ENCODE measurements at places on chromosomes 2 and 18.

- DNase-seq, result peak; percentile 13
Observed at GRCh38 chr18:67134911-67135310, 381.6 kb downstream of the DSEL start.

DNA sequence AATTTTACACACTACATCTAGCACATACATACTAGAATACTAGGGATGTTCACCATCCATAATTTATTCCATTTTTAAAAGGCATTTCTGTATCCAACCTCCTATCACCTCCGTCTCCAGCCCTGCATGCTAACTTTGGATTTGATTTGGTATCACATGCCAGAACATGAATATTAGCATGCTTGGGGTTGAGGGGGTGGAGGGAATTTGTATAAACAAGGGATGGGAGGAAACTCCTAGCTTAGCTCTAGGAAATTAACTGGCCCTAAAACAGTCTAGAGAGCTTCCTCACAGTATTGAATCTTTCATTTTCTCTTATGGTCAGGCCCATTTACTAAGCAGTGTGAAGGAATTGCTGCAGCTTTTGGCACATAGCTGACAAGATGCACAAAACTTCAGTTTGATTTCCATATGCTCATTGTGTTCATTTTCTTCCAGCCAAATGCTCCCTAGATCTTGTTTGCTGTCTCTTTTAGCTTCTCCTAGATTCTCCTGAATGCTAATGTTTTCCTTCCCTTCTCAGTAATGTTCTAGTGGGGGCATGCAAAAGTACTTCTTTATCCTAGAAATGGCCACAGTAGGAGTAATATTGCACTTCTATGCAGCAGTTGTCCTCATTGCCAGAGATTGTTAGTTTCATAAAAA is 135.2 kb downstream of the VWC2L start:
- no peak for DNase-seq

DNA sequence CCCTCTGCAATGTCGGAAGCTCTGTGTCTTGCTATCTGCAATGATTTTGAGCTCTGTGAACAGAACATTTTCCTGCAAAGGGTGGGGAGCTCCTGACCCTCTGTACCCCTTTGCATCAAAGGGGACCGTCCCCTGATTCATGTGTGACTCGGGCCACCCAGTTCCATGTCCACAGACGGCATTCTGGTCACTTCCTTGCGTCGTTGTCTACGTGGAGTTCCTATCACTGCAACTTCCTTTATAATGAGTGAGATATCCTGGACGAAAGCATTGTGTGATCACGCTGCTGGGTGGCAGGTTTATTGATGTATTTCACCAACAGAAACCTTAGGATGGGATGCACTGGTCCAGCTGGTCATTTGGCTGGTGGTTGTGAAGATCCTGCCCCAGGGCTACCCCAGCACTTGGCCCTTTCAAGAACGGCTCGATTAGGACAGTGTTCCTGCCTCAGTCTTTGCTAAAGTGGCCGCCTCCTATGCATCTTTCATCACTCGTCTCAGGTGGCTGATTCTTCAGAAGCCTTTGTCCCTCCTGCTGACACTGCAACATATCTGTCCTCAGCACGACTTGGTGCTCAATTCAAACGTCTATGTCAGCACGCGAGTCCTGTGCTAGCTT is 202.7 kb downstream of the ACKR3 start:
- no peak for DNase-seq

GRCh38 chr2:223054193-223054781 is 2.3 kb downstream of the KCNE4 start:
- DNase-seq, result peak; percentile 37

GRCh38 chr2:205311201-205311600 is 371.1 kb upstream of the NRP2 start:
- DNase-seq, result no peak

GRCh38 chr18:45850021-45850420 is 24.5 kb downstream of the SIGLEC15 start:
- DNase-seq, result no peak

DNA sequence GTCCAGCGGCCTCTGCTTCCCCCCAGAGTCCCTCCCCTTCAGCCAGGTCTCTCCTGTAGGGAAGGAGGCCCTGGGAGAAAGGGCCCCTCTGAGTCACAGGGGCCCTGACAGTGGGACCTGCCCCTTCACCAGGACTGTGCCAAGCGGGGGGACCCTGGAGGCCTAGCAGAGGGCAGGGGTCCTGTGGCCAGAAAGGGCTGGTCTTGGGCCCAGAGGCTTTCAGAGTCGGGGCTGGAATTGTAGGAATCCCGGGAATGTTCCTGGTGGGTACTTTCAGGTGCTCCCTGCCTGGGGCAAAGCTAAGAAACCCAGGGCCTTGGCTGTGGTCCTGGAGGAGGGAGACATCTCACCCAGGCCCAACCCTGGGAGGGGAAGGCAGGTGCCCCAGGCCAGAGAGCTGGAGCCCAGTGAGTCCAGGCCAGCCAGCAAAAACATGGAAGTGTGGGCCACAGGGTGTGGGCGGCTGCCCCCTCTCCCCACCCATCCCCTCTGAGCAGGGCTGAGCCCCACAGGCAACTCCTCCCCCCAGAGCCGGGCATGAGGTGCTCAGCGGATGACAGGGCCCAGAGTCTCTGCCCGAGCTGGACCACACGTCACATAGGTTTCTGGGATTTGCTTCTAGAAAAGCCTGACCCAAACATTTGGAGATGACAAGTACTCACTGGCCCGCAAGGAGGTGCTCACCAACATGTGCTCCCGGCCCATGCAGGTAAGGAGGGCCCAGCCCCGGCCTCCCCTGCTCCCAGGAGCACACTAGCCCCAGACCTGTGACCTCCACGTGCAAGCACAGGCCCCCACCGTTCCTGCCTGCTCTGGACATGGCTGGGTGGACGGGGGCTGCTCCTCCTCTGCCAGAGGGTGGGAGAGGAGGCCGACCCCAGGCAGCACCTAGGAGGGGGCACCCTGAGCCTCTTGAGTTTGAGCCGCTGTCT is 48.2 kb upstream of the ALPP start:
- DNase-seq, result no peak

DNA sequence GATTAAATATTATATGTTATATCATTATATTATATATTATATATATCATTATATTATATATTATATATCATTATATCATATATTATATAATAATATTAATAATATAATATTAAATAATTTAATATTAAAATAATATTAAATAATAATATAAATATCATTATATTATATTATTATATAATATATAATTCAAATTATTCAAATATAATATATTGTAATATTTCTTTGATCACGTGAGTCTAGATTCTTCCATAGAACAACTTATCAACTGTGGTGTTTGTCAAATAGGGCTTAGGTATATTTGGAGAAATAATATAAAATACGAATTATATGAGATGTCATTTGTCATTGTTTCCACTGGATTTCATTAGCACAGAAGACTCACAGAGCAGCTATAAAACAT is 77.3 kb downstream of the SPHKAP start:
- DNase-seq, result no peak

DNA sequence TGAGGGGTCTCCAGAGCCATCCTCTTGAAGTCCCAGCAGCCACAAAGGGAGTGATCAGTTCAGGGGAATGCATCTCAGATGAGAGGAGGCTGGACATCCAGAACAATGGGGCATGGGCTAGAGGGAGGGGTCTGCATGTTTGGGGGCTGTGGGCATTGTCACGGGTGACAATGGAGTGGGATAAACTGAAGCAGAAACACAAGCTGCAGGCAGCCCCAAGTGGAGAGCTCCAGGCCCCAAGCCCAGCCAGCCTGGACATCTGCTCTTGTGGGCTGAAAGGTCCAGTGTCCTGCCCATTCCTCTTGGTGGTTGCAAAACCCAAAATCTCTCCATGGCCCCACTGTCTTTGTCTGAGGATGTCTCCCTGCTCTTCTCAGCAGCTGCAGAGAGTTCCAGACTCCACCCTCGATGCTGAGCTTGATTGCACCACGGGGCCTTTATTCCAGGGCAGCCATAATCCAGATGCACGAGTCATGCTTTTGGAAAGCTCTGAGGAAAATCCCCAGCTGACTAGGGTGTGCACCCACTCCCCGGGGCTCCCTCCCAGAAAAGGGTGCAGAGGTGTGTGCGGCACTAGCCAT is 149.4 kb downstream of the TNS1 start:
- DNase-seq, result no peak
